ENCODE measurements at places on chromosomes 4 and X.

- no peak for DNase-seq
Observed at GRCh38 chr4:6257247-6258025, 12.2 kb upstream of the WFS1 start.

DNA sequence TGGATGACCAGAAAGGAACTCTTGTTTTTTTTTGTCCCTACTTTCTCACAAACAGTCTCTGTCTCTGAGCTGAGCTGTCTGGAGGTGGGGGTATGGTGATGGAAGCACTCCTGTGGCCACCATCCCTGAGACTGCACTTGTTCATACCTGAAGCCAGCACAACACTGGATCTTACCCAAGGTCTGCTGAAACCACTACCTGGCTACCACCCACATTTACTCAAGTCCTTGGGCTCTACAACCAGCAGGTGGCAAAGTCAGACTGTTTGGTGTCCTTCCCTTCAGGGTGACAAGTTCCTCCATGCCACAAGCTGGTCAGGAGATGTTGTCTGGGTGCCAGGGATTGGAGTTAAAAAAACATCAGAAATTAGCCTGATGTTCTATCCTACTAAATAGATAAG, 89.7 kb downstream of the NEXMIF start:
- no peak for DNase-seq

DNA sequence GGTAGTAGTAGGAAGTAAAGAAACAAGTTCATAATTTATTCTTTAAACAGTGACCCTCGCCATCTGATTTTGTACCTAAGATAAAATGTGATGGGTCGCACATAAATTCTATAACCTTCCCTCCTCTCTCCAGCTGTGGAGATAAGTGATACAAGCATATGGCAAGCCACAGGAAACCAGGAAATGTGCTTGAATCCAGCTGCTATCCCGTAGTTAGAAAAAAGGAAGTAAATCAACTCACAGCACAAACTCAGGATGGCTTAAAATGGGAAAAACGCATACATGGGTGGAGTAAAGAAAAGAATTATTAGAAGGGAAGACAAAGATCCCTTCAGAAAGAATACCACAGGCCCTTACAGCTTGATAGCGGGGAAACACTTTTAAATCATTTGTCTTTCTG, 78.2 kb downstream of the ZNF827 start:
- no peak for DNase-seq

- DNase-seq = no peak
Observed at GRCh38 chr4:123824524-123824923, 427.9 kb downstream of the SPRY1 start.

- DNase-seq = no peak
Observed at GRCh38 chr4:128371001-128371777, 83.6 kb upstream of the PGRMC2 start.

DNA sequence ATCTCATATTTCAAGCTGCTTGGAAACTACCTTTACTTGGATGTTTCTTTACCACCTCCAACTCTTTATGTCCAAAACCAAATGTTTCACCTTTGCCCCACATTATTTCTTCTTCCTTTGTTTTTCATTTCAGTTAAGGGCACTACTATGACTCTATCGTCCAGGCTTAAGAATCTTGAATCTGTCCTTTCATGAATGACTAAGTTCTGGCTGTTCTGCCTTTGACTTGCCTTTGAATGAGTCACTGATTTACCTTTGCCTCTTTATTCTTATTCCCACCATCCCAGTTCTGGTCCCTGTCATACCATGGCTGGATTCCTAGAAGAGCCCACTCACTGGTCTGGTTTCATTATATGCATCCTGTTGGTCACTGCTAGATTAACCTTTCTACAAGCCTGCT, 30.6 kb upstream of the PLAC1 start:
- no peak for DNase-seq

Measured in ascending aorta (tissue), 2 donors.